ENCODE measurements at places on chromosomes 16 and 17. TPM values are rescaled to one million over a fixed set of nuclear protein-coding genes. Genes with fewer than 3 reads are reported as not detected.

Gene KPNB1
- 256 TPM for polyA plus RNA-seq

Gene SLC39A11
- 28.6 TPM for polyA plus RNA-seq

DNA sequence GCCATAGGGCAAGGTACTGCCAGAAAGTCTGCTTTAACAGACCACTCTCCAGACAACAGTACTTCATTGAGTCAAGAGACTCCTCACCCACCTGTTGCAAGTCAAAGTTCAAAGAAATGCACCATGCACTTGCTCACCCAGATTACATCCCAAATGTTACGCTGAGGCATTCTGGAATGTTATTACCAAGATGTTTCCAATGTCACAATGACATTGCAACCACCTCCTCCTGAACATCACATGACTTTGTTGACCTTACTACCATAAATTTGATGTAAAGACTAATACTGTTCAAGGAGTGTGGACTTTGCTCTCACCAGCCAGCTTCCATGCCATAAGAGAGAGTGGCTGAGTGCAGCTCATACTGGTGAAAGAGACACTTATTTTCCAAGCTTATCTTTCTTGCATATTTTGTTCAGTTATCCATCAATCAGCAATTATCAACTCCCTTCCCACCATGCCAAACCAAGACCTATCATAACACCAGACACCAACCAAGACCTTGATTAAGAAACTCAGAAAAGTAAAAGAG lies 58.5 kb upstream of the BCAR1 start:
- no peak for DNase-seq

DNA sequence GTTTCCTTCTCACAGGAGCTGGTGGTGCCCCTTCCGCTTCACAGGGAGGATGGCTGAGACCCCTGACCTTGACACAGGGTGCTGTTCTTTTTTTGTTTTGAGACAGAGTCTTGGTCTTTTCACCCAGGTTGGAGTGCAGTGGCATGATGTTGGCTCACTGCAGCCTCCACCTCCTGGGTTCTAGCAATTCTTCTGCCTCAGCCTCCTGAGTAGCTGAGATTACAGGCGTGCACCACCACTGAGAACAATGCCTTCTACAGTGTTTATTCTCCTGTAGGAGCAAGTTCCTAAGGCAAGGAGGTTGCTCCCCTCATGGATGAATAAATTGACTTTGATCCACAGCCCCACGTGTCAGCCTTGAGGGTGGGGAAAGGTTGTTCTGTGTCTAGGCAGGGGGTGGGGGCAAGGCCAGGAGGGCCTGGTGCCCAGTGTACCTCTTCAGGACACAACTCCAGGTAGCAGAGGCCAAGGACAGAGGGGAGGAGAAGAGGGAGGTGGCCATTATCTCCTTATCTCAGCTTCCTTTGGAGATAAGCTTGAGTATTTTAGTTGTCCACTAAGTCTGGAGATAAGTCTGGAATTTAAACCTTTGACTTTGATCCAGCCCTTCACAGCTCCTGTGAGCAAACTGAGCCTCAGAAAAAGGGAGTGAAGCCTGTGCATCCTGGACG lies 159.4 kb downstream of the SEC14L1 start:
- no peak for DNase-seq

Gene HBZ
- not detected for polyA plus RNA-seq
